Hippocampal formation (tissue), 2 donors: ENCODE measurements at places on chromosomes 5 and 9.

GRCh38 chr9:37706290-37706689, 47.3 kb upstream of the TRMT10B start:
- no peak for DNase-seq

DNA sequence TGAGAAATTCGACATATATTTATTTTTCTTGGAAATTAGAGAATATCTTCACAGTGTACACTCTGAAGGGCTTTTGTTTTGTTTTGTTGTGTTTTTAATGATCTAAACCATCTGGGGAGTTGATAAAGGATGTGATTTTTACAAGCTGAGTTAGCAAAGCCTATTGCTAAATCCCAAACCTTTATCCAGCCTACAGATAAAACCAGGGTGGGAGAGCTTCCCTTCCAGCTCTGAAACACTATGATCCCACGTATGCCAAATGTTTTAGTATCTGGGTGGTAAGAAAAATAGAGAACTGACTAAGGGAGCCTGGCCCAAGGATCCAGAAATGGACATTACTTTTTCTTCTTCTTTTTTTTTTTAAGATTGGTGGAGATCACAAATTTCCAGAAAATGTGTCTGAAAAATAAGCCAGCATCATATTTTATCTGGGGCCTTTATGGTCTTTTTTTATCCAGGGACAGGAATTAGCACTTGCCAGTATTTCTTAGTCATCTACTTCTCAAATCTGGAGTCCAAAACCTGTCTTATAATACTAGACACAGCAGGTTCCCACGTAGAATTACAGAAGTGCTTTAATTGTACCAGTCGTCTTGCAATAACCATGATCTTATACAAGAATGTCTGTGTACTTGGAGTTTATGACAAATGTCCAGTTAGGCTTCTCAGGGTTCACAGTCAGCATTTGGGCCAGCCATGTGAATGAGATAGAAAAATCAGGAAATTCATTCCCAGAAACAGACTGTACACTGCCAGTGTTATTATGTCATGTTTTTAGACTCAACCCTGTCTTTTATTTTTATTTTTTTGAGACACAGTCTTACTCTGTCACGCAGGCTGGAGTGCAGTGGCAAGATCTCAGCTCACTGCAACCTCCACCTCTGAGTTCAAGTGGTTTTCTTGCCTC, 290.8 kb upstream of the MPDZ start:
- DNase-seq: peak; percentile 24

- no peak for DNase-seq
These were observed 143.4 kb downstream of the MTRR start for GRCh38 chr5:8012131-8012977.

GRCh38 chr5:169754737-169755136, 117.7 kb downstream of the DOCK2 start:
- no peak for DNase-seq

DNA sequence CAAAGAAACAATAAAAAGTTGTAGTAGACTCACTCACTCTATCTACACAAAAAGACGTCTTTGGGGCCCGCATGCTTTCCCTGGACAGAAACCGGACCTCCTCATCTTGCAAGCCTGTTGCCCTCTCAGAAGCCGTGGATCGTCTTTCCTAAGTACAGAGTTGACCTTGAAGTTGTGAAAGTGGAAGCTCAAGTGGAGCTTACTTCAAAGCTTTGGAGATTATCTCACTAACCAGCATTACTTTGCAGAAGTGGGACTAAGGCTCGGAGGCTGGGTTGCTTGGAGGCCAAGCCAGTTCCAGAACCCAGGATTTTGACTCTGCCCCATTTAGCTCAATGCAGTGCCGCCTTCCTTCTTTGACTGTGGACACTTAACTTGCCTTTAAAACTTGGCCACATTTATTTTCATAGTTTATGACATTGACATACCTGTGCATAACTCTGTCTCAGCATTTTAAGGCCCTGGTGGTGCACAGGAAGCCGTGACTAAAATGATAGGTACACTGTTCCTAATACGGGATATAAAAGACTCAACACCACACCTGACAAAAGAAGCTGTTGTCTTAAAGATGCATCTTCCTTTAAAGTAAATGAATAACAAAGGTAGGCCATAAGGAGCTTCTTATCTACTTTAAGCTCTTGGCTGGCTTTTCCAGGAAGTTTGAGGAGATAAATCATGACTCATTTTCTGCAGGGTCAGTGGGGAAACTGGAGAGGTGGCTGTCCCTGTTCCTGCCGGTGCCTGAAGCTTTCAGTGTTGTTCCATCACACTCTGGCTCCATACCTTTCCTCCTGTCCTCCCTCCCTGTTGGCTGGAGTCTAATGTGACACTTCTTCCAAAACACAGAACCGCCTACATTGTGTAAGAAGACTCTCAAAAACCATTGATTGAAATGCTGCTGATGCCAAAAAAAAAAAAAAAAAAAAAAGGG, 10.7 kb downstream of the SLC25A25 start:
- DNase-seq: no peak

- no peak for DNase-seq
These were observed 151.4 kb upstream of the DAP start for GRCh38 chr5:10912435-10912834.

DNA sequence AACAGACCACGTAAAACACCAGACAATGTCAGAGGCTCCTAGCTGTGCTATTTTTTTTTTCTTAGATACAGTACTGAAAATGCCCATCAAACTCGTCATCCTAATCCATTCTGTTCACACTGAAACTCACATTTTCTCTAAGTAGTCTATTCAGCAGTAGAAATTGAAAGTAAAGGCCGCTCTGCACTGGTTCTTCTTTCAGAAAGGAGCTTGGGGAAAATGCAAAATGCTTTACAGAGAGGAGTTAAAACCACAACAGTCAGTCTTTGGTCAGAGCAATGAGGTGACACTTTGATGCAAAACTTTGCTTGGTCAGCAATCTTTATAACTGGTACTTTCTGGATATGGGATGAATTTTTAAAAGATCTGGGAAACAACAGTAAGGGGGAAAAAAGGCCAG, 43.8 kb upstream of the SUSD1 start:
- DNase-seq: no peak

GRCh38 chr5:56050551-56051255, 55.9 kb upstream of the IL6ST start:
- no peak for DNase-seq

GRCh38 chr5:64632251-64632650, 58.1 kb upstream of the SHISAL2B start:
- no peak for DNase-seq

DNA sequence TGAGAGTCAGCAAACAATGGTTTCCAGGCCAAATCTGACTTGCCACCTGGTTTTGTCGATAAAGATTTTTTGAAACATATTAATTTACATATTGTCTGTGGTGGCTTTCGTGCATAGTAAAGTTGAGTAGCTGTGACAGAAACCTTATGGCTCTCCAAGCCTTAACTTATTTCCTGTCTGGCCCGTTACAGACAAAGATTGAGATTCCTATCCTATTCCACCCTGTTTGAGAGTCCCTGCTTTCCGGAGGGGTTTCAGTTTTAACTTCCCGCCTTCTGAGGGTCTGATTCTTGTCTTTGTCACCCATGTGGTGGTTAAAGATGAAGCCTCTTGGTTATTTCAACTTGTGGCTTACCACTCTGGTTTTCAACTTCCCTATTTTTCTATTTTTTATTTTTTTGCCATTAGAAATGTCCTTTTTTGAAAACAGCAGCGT, 11.4 kb downstream of the OTULIN start:
- DNase-seq: no peak

DNA sequence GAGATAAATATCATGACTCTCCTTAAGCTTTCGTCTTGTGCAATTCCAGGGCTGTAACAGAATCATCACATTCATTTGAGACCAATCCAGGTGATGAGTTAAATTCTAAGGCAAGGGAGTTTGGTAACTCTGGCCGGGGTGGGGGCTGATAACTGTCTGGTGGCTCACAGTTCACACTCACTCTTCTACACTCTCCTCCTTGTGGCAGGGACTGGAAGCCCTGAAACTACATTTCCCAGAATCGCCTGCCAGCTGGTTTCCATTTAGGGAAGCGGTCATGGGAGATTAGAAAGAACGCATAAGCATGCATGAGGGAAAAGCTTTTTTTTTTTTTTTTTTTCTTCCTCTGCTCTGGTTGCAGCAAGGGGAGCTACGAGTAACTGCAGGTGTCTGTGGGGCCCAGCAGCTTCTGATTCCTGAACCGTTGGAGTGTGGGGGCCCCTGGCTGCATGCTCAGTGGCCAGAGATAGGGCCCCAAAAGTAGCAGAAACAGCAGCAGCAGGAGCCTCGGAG, 154.8 kb upstream of the TBC1D2 start:
- DNase-seq: no peak

DNA sequence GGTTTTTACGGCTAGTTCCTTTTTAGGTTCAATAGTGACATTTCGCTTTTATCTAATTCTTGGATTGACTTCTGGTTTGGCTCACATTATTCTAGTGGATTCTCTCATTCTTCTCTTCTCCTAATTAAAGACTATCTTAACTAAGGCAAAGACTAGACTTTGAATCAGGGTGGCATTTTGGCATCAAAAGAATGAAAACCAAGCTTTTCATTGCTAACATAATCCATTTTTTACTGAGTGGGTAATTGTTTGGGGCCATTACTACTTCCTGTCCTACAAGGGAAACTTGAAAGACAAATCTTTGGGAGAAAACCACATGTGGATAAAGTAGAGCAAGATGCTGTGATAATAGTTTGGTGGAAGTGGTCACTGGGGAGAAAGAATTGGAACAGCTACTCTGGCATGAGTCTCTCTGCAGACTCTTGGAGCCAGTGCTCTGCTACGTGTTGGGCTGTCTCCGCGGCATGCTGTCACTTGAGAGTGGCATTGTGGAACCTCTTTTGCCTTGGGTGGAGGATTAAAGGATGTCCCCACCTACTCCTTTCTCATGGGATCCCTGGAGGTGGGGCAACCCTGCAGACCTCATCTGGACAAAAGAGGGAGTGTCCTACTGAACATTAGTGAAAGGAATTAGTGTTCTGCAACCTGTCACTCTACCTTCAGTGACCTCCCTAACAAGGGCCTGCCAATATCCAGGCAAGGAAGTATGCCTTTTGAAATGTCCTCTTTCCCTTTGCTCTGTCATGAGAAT, 280.4 kb downstream of the PSAT1 start:
- no peak for DNase-seq

- no peak for DNase-seq
These were observed 22.3 kb upstream of the MIER3 start for GRCh38 chr5:56974241-56974640.

- DNase-seq: no peak
These were observed 202.8 kb downstream of the MLLT3 start for GRCh38 chr9:20419533-20419932.
